ENCODE measurements at places on chromosomes 7 and 10. TPM values are rescaled to one million over a fixed set of nuclear protein-coding genes. Genes with fewer than 3 reads are reported as not detected.

GRCh38 chr7:151472644-151473380, 32.9 kb upstream of the CRYGN start:
- DNase-seq, result no peak
- peak overlapping the region; percentile 47 for H3K4me3 ChIP-seq
- no peaks in the 10 kb centered on the region for H3K27me3 ChIP-seq
- H3K27ac ChIP-seq, result peak overlapping the region; percentile 67
- peaks cover 54% of the 10 kb centered on the region for H3K4me1 ChIP-seq

DNA sequence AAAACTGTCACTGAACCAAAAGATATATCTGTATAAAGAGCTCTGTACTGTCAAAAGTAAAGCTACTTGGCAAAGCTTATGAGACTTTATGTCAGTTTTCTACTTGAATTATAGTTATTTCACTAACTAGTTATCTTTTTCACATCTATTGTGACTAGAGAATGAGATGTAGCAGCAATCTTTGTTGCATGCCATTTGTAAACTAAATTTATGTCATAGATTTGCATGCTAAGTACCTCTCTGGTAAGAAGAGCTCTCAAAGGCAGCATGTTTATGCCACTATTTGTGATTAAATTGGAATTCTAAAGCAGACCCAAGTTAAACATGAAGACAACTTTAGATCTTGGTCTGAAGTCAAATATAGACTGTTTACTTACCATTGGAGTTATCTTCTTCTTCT, 300.6 kb downstream of the CNTNAP2 start:
- H3K36me3 ChIP-seq, result no peaks in the 10 kb centered on the region
- H3K27ac ChIP-seq, result no peak overlapping the region
- no peak for DNase-seq
- H3K4me1 ChIP-seq, result no peaks in the 10 kb centered on the region
- H3K27me3 ChIP-seq, result no peaks in the 10 kb centered on the region

GRCh38 chr7:106353944-106354343, 69.2 kb upstream of the NAMPT start:
- H3K27me3 ChIP-seq, result peaks cover 5% of the 10 kb centered on the region
- DNase-seq, result no peak
- no peaks in the 10 kb centered on the region for H3K36me3 ChIP-seq
- no peak overlapping the region for H3K4me3 ChIP-seq
- no peak overlapping the region for H3K27ac ChIP-seq

- H3K4me1 ChIP-seq, result peaks cover 56% of the 10 kb centered on the region
- peak; percentile 35 for DNase-seq
- peaks cover 4% of the 10 kb centered on the region for H3K27me3 ChIP-seq
- peaks cover 32% of the 10 kb centered on the region for H3K36me3 ChIP-seq
- peak overlapping the region; percentile 100 for H3K27ac ChIP-seq
These were observed 1.7 kb downstream of the KLF6 start for GRCh38 chr10:3783316-3783681.

- H3K4me1 ChIP-seq, result no peaks in the 10 kb centered on the region
- no peak overlapping the region for H3K4me3 ChIP-seq
- no peaks in the 10 kb centered on the region for H3K36me3 ChIP-seq
- H3K27me3 ChIP-seq, result peaks cover 24% of the 10 kb centered on the region
- H3K27ac ChIP-seq, result no peak overlapping the region
These were observed 41.4 kb downstream of the TOMM7 start for GRCh38 chr7:22781230-22781711.

GRCh38 chr10:32005050-32005449, 51.2 kb downstream of the KIF5B start:
- no peak for DNase-seq
- peaks cover 12% of the 10 kb centered on the region for H3K4me1 ChIP-seq
- no peaks in the 10 kb centered on the region for H3K36me3 ChIP-seq
- peak overlapping the region; percentile 27 for H3K27ac ChIP-seq
- no peaks in the 10 kb centered on the region for H3K27me3 ChIP-seq

- H3K27me3 ChIP-seq, result peaks cover 26% of the 10 kb centered on the region
- H3K4me1 ChIP-seq, result peaks cover 3% of the 10 kb centered on the region
These were observed 282.4 kb downstream of the ADARB2 start for GRCh38 chr10:1454951-1455350.

GRCh38 chr10:8138471-8138870, 84.0 kb downstream of the GATA3 start:
- peak overlapping the region; percentile 99 for H3K27ac ChIP-seq
- H3K27me3 ChIP-seq, result no peaks in the 10 kb centered on the region
- no peaks in the 10 kb centered on the region for H3K36me3 ChIP-seq
- DNase-seq, result no peak
- peak overlapping the region; percentile 36 for H3K4me3 ChIP-seq

DNA sequence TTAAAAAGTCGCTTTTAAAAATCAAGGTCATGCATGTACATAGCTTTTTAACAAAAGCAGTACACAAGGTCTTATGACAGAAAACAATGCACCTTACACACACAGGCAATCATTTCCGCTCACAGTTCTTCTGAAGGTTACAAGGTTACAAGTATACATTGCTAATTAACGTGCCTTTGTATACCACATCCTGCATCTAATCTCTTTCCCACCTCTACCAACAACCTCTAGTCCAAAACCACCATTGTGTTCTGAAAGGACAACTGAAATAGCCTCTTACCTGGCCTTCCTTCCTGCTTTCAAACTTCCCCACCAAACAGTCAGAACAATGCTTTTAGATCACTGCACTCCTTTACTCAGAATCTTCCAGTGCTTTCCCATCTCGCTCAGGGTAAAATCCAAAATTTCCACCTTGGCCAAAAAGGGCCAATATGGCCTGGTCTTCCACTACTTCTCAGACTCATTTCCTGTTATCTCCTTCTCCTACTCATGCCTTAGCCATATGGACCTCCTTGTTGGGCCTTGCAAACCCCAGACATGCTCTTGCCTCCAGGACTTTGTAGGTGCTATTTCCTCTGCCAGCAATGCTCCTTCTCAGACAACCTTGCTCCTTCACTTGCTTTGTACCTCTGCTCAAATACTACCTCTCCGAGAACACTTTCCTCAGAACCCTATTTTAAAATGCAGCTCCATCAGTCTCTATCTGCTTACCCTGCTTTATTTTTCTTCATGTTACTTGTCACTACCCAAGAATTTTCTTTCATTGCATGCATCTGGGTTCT, 205.4 kb downstream of the DNAJC1 start:
- H3K27ac ChIP-seq, result peak overlapping the region; percentile 3
- no peak for DNase-seq
- H3K4me3 ChIP-seq, result no peak overlapping the region
- no peaks in the 10 kb centered on the region for H3K27me3 ChIP-seq
- H3K36me3 ChIP-seq, result peaks cover 2% of the 10 kb centered on the region

DNA sequence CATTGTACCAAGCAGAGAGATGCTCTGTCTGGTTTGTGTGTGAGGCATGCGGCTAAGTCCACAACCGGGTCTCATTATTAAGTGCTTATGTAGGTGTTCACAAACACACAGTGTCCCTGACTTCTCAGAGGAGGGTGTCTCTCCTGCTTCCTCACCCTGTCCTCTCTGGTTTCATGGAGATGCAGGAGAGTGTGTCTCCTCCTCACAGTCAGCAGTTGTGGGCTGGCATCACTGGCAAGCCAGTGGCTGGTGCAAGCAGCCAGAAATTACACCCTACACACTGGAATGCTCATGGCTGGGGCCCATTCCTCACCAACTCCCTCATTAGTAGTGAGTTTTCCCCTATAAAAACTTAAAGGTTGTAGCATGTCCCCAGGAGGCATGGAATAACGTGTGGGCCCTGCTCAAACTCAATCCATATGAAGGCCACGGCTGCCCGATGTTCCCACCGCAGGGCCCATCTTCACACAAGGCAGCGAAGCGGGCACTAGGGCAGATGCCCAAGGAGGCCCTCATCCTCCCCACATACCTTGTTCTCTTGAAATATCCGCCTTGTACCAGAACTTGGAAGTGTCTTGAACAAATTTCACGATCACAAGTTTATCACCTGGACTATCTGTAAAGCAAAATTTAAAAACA, 280.1 kb downstream of the TNS3 start:
- no peaks in the 10 kb centered on the region for H3K4me1 ChIP-seq
- DNase-seq, result no peak
- no peak overlapping the region for H3K27ac ChIP-seq

GRCh38 chr10:88652616-88653015, 11.6 kb upstream of the LIPF start:
- H3K4me1 ChIP-seq, result no peaks in the 10 kb centered on the region
- no peak overlapping the region for H3K4me3 ChIP-seq
- no peak overlapping the region for H3K27ac ChIP-seq
- DNase-seq, result no peak
- peaks cover 16% of the 10 kb centered on the region for H3K27me3 ChIP-seq

GRCh38 chr10:59499460-59499859, 137.1 kb upstream of the FAM13C start:
- H3K4me1 ChIP-seq, result no peaks in the 10 kb centered on the region
- no peak overlapping the region for H3K4me3 ChIP-seq
- no peaks in the 10 kb centered on the region for H3K27me3 ChIP-seq
- no peaks in the 10 kb centered on the region for H3K36me3 ChIP-seq

DNA sequence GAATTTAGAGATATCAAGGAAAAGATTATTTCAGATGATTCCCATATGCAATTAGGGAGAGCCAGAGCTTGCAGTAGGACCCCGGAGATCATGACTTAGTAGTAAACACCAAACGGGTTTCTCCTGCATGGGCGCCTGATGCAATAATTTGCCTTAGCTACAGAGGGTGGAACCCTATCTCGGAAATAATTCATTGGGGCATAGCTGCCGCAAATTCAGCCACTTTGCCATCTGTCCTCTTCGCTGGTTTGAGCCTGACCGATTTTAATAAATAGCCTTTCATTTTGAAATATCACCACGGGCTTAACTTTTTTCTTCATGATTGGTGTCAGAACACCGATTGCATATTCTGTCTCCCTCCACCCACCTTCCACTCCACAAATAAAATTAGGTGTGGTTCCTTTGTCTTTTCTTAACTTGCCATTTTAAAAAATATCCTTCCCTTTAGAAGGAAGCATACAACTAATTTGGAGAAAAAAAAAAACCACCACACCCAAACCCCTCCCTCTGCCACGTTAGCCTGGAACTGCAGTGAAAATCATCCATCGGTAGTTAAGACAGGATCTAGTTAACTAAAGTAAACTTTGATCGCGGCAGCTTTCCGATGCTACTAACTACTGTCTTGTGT, 1.4 kb downstream of the GARS1 start:
- DNase-seq, result no peak
- H3K4me3 ChIP-seq, result peak overlapping the region; percentile 100
- no peaks in the 10 kb centered on the region for H3K27me3 ChIP-seq
- peaks cover 40% of the 10 kb centered on the region for H3K4me1 ChIP-seq
- H3K27ac ChIP-seq, result peak overlapping the region; percentile 100

- no peak overlapping the region for H3K4me3 ChIP-seq
- H3K27me3 ChIP-seq, result no peaks in the 10 kb centered on the region
- H3K36me3 ChIP-seq, result peaks cover 2% of the 10 kb centered on the region
- DNase-seq, result no peak
- peak overlapping the region; percentile 69 for H3K27ac ChIP-seq
These were observed 26.8 kb downstream of the TRDMT1 start for GRCh38 chr10:17174626-17175025.

GRCh38 chr7:36615852-36616540, 108.3 kb downstream of the AOAH start:
- DNase-seq, result no peak
- H3K4me1 ChIP-seq, result peaks cover 6% of the 10 kb centered on the region
- H3K4me3 ChIP-seq, result no peak overlapping the region
- H3K27me3 ChIP-seq, result peaks cover 11% of the 10 kb centered on the region
- H3K27ac ChIP-seq, result no peak overlapping the region
- H3K36me3 ChIP-seq, result peaks cover 7% of the 10 kb centered on the region

DNA sequence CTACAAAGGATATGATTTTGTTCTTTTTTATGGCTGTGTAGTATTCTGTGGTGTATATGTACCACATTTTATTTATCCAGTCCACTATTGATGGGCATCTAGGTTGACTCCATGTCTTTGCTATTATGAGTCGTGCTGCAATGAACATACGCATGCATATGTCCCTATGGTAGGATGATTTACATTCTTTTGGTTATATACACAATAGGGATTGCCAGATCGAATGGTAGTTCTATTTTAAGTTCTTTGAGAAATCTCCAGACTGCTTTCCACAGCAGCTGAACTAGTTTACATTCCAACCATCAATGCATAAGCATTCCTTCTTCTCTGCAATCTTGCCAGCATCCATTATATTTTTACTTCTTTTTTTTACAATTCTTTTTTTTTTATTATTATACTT, 35.6 kb upstream of the FAM13C start:
- no peaks in the 10 kb centered on the region for H3K27me3 ChIP-seq
- H3K4me3 ChIP-seq, result no peak overlapping the region
- no peak overlapping the region for H3K27ac ChIP-seq
- no peaks in the 10 kb centered on the region for H3K36me3 ChIP-seq
- H3K4me1 ChIP-seq, result no peaks in the 10 kb centered on the region
- no peak for DNase-seq

DNA sequence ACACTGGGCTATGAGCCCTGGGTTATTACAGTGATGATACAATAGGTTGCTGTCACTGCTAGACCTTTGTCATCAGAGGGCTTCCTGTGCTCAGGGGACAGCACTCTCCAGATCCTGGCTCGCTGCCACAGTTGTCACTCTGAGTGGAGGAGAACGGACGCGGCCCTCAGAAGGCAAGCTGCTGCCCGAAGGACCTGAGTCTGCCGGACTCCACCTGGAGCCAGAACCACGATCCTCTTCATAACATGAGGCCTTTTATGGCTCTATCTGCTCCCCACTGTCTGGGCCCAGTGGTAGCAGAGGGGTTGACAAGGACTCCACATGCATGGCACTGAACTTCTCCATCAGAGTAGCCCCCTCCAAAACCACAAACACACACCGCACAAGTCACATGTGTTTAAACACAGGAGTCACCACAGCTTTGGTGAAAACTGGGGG, 94.7 kb upstream of the EFCAB10 start:
- H3K27me3 ChIP-seq, result no peaks in the 10 kb centered on the region
- H3K27ac ChIP-seq, result peak overlapping the region; percentile 98
- H3K36me3 ChIP-seq, result peaks cover 3% of the 10 kb centered on the region
- DNase-seq, result peak; percentile 34
- peak overlapping the region; percentile 95 for H3K4me3 ChIP-seq

GRCh38 chr7:117485118-117485620, 5.3 kb downstream of the CFTR start:
- H3K36me3 ChIP-seq, result no peaks in the 10 kb centered on the region
- H3K27me3 ChIP-seq, result peaks cover 13% of the 10 kb centered on the region
- DNase-seq, result no peak
- no peak overlapping the region for H3K27ac ChIP-seq
- H3K4me3 ChIP-seq, result no peak overlapping the region
- no peaks in the 10 kb centered on the region for H3K4me1 ChIP-seq

- H3K27ac ChIP-seq, result peak overlapping the region; percentile 29
- peaks cover 5% of the 10 kb centered on the region for H3K4me1 ChIP-seq
- peak overlapping the region; percentile 53 for H3K4me3 ChIP-seq
These were observed 202.7 kb downstream of the DIP2C start for GRCh38 chr10:486666-487322.

- no peak for DNase-seq
- H3K4me3 ChIP-seq, result peak overlapping the region; percentile 75
- H3K27me3 ChIP-seq, result no peaks in the 10 kb centered on the region
These were observed 18.7 kb upstream of the DDIT4 start for GRCh38 chr10:72254813-72255568.

GRCh38 chr10:124134251-124134893, 41.0 kb upstream of the CHST15 start:
- no peaks in the 10 kb centered on the region for H3K36me3 ChIP-seq
- H3K4me1 ChIP-seq, result no peaks in the 10 kb centered on the region
- no peak for DNase-seq
- H3K27me3 ChIP-seq, result peaks cover 42% of the 10 kb centered on the region

The PWWP2B gene
- total RNA-seq, result 16.7 TPM

The APBB1IP gene
- total RNA-seq, result 77.1 TPM

The CALCR gene
- not detected for total RNA-seq

The FGFR2 gene
- 0.31 TPM for total RNA-seq

The FAM20C gene
- total RNA-seq, result 2.8 TPM

The TEX47 gene
- not detected for total RNA-seq

The HABP2 gene
- not detected for total RNA-seq

The PRKAR2B gene
- 3.5 TPM for total RNA-seq

The SLC16A9 gene
- 0.18 TPM for total RNA-seq

The IRF5 gene
- 12.5 TPM for total RNA-seq

The IMPDH1 gene
- 55.9 TPM for total RNA-seq

Measured in T-helper 17 cell (primary cell).